ENCODE measurements at places on chromosomes 16 and 17.

GRCh38 chr17:30341703-30342249 lies 7.9 kb upstream of the TMIGD1 start:
- no peak for DNase-seq

DNA sequence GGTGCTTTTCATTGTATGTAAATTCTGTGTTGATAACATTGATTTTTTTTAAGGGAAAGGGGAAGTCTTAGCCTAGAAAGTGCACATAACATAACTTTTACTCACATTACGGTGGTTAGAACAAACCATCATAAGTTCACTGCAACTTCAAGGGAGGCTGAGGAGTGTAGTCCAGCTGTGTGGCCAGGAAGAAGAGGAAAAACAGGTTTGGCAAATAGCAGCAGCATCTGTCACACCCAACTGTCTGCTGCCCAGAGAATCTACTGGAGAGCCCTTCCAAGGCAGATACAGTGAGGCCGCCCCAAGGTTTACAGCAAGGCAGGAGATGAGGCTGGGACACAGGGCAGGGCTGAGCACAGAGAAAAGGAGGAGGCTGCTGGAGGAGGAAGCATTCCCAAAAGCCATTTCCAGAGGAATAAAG lies 60.6 kb downstream of the AIPL1 start:
- no peak for DNase-seq

DNA sequence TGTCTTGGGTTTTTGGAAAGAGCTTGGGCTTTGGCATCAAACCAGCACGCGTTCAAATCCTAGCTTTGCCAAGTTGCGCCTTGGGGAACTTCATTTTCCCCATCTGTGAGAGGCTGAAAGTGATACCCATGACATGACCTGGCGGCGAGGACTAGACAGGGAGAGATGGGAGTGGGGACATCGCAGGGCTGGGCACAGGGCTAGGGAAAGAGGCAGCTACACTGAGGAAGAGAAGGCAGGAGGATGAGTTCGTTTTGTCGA lies 202.9 kb downstream of the IRF8 start:
- DNase-seq: no peak

- no peak for DNase-seq
Observed at GRCh38 chr17:67982686-67983382, 13.4 kb downstream of the C17orf58 start.

- peak; percentile 79 for DNase-seq
Observed at GRCh38 chr17:40818733-40819527, 3.5 kb downstream of the KRT10 start.

GRCh38 chr17:82332669-82333278 lies 792 bp downstream of the SECTM1 start:
- DNase-seq: peak; percentile 62

- DNase-seq: no peak
Observed at GRCh38 chr17:34314279-34314678, 5.0 kb upstream of the CCL8 start.

GRCh38 chr17:16040710-16041251 lies 41.2 kb downstream of the TTC19 start:
- peak; percentile 80 for DNase-seq

DNA sequence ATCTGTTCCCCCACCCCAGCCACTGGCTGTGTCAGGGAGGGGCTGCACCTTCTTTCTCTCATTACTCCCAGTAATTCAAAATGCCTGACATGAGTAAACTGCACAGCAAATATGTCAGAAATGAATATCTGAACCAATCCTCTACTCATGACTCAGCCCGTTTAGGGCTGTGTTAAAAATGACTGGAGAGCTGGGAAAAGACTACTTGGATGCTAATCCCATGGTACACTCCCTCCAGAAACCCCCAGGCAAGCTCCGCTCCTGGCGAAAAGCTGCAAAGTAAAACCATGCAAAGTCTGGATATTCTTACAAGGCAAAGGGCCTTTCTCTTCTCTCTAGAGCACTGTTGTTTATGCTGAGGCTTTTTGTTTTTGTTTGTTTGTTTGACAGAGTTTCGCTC lies 448.1 kb upstream of the DYNLRB2 start:
- no peak for DNase-seq

- DNase-seq: no peak
Observed at GRCh38 chr16:89573826-89574680, 1.5 kb upstream of the CPNE7 start.

Measured in pancreas (tissue), 10 donors.